ENCODE measurements at places on chromosomes 7 and 10.

GRCh38 chr7:135380351-135380750, 129.6 kb downstream of the CNOT4 start:
- DNase-seq: no peak

- DNase-seq: no peak
Observed at GRCh38 chr7:98086281-98086718, 20.4 kb upstream of the LMTK2 start.

- DNase-seq: no peak
Observed at GRCh38 chr10:105875050-105875449, 1234.0 kb downstream of the SORCS3 start.

DNA sequence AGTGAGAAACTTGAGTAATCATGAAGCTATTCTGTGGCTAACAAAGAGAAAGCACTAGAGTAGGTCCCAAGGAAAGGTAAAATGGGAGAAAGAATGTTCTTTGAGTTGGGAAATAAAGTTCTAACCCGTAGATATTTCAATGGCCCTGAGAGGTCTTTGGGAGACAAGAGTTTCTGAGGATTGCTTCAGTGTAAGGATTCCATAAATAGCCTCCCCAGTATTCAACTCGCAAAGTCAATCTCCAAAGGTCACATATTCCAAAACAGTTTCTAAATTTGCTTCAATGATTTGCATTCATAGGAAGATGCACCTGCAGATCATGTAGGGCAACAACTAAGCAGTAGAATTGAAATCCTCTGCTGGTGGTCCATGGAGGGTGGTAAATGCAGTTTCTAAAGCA, 238.5 kb downstream of the TMEM178B start:
- no peak for DNase-seq

- DNase-seq: no peak
Observed at GRCh38 chr10:66586897-66587679, 338.7 kb upstream of the LRRTM3 start.

All from fibroblast of upper back skin (primary cell).